Suprapubic skin (tissue), 4 donors: ENCODE measurements at places on chromosomes 2 and 18. TPM values are rescaled to one million over a fixed set of nuclear protein-coding genes. Genes with fewer than 3 reads are reported as not detected.

GRCh38 chr2:72236445-72237067 is 88.9 kb upstream of the CYP26B1 start:
- no peak overlapping the region for H3K4me3 ChIP-seq
- DNase-seq, result no peak
- no peaks in the 10 kb centered on the region for H3K27me3 ChIP-seq
- no peak overlapping the region for H3K27ac ChIP-seq

DNA sequence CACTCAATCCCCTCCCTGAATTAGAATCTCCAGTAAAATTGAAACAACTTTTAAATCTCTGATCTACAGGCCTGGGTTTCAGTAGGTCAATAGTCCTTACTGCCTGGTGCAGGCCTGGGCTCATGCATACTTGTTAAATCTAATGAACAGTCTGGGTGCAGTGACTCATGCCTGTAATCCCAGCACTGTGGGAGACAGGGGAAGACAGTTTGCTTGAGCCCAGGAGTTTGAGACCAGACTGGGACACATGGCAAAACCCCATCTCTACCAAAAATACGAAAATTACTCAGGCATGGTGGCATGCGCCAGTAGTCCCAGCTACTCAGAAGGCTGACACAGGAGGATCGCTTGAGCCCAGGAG is 94.7 kb upstream of the SP3 start:
- no peaks in the 10 kb centered on the region for H3K36me3 ChIP-seq
- DNase-seq, result no peak
- H3K4me3 ChIP-seq, result no peak overlapping the region
- H3K27ac ChIP-seq, result peak overlapping the region; percentile 32
- no peaks in the 10 kb centered on the region for H3K27me3 ChIP-seq

DNA sequence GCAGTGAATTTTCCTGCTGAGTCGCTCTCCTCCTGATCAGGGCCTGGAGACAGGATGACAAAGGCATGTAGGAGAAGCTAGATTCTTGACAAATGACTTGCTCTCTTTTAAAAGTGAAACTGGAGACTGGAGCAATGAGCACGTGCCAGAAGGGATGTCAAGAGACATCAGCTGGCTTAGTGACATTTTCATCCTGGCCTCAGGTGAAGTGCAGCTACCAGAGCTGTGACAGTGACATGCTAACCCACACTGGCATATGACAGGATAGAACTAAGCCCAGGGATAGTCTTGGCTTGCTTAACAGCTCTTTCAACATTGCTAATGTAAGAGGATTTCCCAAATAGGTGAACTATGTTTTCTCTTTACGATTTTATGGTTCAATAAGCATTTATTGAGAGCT is 757.5 kb upstream of the DDX18 start:
- H3K36me3 ChIP-seq, result no peaks in the 10 kb centered on the region
- no peaks in the 10 kb centered on the region for H3K4me1 ChIP-seq
- no peaks in the 10 kb centered on the region for H3K27me3 ChIP-seq
- no peak overlapping the region for H3K27ac ChIP-seq
- no peak for DNase-seq
- H3K4me3 ChIP-seq, result no peak overlapping the region

IER3IP1 gene
- 7.9 TPM for total RNA-seq
